Left ventricle myocardium inferior (tissue), 1 donor: ENCODE measurements at places on chromosomes 1 and 21. TPM values are rescaled to one million over a fixed set of nuclear protein-coding genes. Genes with fewer than 3 reads are reported as not detected.

Gene RNU1-2
- 6,072 TPM for total RNA-seq

Gene MTR
- 47.6 TPM for total RNA-seq

Gene PMVK
- 46.5 TPM for total RNA-seq

Gene SPRR2D
- total RNA-seq: not detected

Gene LRRC41
- 38.8 TPM for total RNA-seq

Gene EDN2
- total RNA-seq: 0.47 TPM

Gene TINAGL1
- total RNA-seq: 223 TPM

Gene THEMIS2
- 4.9 TPM for total RNA-seq

Gene DRAXIN
- total RNA-seq: 0.05 TPM

Gene LCE1F
- total RNA-seq: not detected

Gene PLA2G2C
- total RNA-seq: not detected

Gene CCDC27
- total RNA-seq: 0.08 TPM

Gene MMEL1
- total RNA-seq: 0.82 TPM

Gene ATP6V1G3
- not detected for total RNA-seq

Gene PDE9A
- total RNA-seq: 3.2 TPM

Gene PROX1
- 80.6 TPM for total RNA-seq

Gene AGMAT
- total RNA-seq: not detected

Gene C1orf87
- total RNA-seq: not detected

Gene TNFAIP8L2
- total RNA-seq: 0.88 TPM

Gene CD34
- 69.6 TPM for total RNA-seq

Gene ATP1A4
- total RNA-seq: 0.11 TPM

Gene PROK1
- not detected for total RNA-seq

Gene AQP10
- 0.16 TPM for total RNA-seq

Gene EFNA3
- total RNA-seq: 0.71 TPM

Gene BNIPL
- total RNA-seq: 0.47 TPM

Gene DYRK3
- total RNA-seq: 26.6 TPM

Gene LACTBL1
- total RNA-seq: not detected

Gene AIM2
- total RNA-seq: 0.41 TPM

Gene OR2L13
- not detected for total RNA-seq

Gene RGSL1
- not detected for total RNA-seq

Gene TNFSF4
- 0.44 TPM for total RNA-seq

Gene FALEC
- total RNA-seq: 0.44 TPM

Gene PLPPR4
- 0.11 TPM for total RNA-seq

Gene IBA57
- 15.0 TPM for total RNA-seq

Gene LIPI
- total RNA-seq: not detected

Gene APCS
- not detected for total RNA-seq

Gene TMCO4
- total RNA-seq: 8.6 TPM
